ENCODE measurements at places on chromosomes 3 and 15.

DNA sequence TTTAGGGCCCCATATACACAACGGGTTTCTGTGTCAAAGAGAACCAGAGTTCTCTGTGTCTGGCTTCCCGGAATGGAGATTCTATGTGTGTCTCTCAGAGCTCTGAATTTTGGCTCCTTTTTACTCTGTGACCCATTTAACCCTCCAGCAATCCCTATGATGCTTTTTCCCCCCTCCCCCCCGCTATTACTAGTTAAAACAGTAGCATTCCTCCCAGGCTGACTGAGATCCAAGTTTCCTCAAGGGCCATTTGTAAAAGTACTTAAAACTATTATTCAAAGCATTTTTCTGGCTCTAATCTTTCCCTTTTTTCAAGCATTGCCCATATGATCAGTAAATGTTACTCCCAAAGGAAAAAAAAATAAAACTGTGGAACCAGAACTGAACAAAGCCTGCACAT is 6.6 kb upstream of the STAC start:
- DNase-seq = no peak

DNA sequence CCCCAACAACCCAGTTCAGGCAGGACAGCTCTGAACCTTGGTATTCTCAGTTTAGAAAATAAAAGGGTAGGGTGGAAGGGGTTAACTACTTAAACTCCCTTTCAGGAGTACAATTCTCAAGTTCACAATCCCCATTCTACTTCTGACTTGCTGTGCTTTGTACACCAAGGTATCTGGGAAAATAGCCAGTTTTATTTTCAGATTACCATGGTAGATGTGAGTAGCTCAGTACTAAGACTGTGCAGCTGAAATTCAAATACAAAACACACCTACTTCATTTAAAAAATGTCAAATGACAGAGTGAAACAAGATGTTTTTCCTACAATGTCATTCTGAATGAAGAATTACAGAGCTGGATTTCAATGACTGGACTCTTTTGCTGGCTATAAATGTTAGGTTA is 27.4 kb downstream of the SLC7A14 start:
- no peak for DNase-seq

GRCh38 chr15:79332824-79333510 is 22.1 kb downstream of the TMED3 start:
- DNase-seq = no peak

DNA sequence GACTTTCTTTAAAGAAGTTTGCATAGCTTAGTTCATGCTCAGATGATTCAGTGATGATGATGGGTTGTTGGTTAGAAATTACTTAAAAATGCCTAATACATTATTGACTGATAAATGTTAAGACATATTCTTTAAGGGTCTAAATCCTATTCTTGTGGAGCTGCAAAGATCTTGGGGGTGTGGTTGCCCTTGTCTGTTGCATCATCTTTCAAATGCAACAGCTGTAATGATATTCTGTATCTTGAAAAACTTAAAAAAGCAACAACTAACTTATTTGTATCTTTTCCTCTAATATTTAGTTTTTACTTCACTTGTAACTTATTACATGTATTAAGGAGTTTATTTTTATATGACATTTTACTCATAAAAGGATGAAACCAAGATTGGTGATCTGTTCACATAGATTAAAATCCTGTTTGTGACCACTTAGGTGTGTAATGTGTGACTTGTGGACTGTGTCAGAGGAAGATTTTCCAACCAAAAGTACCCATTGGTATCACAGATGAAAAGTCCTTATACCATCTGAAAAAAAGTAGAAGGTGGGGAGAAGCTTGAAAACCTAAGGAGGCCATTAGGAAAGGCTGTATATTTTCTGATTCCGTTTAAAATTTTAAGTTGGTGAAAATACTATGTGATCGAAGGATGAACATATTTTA is 142.8 kb downstream of the IGF1R start:
- DNase-seq = no peak

DNA sequence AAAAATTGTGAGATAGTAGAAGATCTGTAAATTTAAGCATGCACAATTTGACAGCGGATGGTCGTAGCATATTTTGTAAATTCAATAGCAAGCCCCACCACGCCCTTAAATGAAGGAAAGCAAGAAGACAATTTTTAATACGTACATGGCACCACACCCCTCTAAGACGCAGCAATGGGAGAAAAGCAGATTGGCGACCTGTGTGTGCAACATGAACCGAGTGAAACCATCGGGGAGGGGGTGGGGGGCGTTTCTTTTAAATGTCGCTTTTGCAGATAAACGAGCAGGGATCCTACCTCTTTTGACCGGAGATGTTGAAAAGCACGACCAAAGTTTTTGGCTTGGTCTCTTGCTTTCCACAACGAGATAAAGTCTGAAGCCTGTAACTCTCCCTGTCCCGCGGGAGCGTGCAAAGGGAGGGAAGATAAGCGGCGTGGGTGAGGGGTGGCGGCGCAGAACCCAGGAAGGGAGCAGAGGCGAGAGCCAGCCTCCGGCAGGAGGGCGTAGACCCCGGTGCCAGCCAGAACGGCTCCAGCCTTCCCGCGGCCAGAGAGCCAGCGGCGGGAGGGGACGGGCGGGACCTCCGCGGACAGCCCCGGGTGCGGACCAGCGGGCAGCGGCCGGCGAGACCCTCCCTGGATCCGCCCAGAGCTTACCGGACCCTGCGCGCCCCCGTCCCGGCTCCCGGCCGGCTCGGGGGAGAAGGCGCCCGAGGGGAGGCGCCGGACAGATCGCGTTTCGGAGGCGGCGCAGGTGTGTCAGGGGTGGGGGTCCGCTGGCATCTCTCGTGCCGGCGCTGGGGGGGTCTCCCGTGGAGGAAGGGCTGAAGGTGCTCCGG is at the start of gene CHL1:
Gene CHL1, plus strand, starts transcription at position 453 of the 838 bp plus-strand sequence. CDS start 123,014 bp downstream, outside the sequence.
- no peak for DNase-seq

DNA sequence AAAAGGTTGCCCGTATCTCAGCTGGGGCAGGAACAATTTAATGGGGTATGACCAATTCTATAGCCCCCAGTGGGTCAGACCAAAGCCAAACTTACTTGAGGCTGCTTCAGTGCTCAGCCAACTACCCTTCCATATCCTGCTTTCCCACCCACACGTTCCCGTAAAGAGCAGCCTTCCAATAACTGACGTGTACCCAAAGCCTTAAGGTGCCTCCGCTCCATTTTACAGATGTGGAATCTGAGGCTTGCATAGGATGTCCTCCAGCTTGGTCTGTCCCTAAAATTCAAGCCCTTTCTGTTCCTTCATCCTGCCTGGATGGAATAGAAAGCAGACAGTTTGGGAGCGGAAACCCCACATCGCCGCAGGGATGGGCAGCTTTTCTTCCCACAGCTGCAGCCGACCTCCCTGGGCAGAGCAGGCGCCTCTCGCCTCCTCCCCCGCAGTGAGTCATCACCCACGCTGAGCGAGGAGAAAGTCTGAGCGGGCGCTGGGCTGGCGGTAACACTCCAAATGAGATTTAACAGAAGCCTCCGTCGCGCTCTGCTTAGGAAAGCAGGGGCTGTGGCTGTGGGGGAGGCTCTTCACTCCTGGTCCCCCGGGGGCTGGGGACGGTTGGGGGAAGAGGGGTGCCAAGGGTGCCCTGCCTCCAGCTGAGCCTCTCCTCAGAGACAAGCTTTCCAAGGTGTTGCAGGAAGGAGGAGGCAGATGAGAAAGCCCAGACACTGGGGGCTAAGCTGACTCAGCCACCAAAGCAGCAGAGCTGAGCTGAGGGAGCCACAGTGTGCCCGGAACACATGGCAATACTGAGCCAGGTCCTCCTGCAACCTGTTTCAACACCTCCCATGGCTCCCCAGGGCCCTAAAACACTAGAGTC is 57.8 kb upstream of the HRH1 start:
- DNase-seq = no peak

DNA sequence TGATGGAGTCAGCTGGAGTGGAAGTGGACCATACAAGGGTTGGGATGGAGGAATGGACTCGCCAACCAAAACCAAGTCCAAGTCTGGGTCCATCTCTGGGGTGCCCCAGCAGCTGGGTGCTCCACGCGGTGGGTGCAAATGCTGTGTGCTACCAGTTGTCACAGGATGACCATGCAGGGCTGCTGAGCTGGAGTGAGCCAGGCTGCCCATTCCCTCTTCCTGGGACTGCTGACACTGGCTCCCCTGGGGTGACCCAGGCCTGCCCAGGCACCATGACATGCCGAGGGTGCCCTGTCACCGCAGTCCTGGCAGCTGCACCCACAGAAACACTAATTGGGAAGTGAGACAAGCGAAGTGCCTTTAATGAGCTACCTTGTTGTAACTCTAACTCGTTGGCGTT is 140.2 kb downstream of the TPRA1 start:
- DNase-seq = no peak

DNA sequence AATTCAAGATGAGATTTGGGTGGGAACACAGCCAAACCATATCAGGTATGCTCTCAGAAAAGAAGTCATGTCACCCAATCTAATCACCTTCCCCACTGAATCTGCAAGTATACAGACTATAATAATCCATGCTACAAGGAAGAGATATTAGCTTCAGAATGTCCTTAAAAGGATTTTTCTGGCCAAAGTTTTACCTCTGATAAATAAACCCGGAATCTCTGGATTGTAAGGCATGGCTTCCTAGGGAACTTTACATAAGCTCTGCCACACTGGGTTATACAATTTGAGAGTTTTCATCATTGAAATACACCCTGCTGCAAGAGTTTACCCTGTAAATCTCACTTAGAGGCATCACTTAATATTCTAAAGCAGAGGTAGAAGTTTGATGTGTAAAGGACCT is 330.5 kb upstream of the KCNMB2 start:
- DNase-seq = no peak

DNA sequence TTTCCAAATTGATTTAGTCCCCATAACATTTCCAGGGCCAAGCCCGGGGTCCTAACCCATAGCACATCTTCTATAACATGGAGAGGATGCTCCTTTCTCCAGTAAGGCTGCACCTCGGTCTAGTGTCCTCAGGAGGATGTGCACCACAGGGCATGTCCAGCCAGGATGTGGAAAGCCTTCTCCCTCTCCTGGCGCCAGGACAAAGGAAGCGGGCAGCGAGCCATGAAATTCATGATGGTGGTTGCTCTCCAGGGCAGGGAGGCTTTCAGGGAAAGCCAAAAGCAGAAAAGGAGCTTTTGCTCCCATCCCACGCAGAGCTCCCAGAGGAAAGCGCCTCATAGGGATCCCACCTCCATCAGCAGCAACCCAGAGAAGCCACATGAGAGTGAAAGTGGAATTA is 220.0 kb downstream of the ADAMTSL3 start:
- DNase-seq = no peak

DNA sequence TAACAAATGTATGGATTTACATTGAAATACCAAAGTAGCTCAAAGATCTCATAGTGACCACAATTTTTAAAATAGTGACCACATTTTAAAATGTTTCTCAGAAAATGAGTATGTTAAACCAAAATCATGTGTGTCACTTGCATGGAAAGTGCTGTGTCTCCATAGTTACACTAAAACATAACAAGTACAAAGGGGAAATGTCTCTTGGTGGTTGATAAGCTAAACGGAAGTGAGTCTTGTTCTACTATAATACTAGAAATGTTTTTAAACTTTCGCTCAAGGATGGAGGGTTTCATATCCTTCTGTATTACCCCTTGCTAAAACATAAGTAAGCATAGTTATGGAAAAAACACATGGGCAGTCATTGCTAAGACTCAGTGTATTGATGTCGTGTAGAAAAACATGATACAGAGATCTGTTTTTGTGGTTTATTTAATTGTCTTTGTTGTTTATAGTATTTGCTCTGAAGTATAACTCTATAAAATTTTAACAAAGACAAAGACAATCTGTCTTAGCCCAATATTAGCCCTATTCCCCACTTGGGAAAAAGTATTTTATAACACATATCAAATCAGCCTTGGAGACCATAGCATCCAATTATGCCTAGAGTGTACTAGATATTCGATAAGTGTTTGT is 27.0 kb upstream of the DENND4A start:
- no peak for DNase-seq

DNA sequence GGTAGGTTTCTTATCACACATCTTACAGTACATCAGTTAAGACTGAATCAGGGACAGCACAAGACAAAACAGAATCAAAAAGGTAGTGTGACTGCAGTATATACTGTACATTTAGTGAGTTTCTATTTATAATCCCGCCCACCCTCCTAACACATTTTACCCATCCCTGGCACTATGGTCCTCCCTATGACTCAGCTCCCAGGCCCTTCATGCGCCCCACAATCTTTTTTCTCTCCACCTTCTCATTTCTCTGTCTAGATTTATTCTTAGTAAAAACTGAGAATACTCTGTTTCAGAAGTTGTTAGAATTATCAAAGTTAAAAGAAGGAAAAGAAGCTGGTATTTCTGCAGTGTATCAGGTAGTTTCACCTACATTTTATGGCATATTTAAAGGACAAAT is 427.3 kb downstream of the CNTN4 start:
- no peak for DNase-seq

- no peak for DNase-seq
Measured at GRCh38 chr15:54519577-54519976, 541.3 kb downstream of the UNC13C start.

Measured in NCI-H2029 treated with DMSO at 0.1 percent for 48 hours (cell line).